Muscle of arm (tissue), 14 donors: ENCODE measurements at places on chromosomes 16 and 17.

GRCh38 chr16:6957681-6958080 is 375.0 kb upstream of the RBFOX1 start:
- no peak for DNase-seq

- DNase-seq: no peak
These were observed at the start of gene CD300LF for GRCh38 chr17:74712756-74713155. Gene CD300LF (minus strand): TSS chr17:74712923. CDS start chr17:74712866, 57 bp downstream.

DNA sequence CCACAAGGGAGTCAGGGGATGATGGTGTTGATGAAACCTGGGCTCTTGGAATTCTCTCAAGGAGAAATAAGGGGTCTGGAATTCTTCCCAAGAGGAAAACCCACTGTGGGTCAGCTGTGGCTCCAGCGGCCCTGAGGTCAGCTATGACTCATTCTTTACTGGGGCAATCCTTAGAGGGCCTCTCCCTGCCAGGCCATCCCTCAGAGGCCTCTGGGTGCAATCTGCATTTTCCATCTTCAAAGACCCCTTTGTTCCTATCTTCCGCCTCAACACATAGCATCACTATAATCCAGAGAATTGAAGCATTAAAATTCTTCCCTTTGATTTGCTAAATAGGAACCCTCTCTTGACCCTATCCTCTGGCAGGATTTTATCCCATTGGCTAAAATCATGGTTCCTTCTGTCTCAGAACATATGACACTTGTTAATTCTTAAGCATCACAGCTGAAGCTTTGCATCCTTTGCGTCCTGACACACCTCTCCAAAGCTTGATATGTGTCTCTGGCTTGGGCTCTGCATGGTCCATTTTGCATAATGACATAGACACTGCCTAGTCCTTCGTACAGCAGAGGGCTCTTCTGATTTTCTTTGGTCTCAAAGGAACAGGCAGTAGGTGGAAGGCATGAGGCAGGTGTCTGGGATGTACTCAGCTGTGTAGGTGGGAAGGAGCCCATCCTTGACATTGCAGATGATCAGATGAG is 4.4 kb upstream of the KRT37 start:
- no peak for DNase-seq

- peak; percentile 57 for DNase-seq
These were observed 38.0 kb upstream of the CPHXL start for GRCh38 chr16:75764154-75764768.

- no peak for DNase-seq
These were observed 114.7 kb downstream of the NOG start for GRCh38 chr17:56708220-56708558.

DNA sequence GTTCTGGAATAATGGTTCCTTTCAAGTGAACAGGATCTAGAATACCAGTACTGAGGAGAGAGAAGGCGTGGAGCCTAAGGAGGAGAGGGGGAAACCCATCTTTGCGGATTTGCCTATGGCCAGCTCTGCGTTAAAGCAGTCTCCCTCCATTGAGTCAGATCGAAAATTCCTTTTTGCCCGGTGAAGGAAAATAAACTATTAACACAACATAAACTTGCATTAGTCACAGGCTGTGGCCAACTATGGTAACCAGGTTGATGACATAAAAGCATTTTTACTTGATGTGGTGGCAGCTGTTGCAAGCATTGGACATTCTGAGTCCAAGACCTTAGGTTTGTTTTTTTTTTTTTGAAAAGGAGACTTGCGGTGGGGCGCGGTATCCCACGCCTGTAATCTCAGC is 8.9 kb downstream of the LDAF1 start:
- DNase-seq: no peak

DNA sequence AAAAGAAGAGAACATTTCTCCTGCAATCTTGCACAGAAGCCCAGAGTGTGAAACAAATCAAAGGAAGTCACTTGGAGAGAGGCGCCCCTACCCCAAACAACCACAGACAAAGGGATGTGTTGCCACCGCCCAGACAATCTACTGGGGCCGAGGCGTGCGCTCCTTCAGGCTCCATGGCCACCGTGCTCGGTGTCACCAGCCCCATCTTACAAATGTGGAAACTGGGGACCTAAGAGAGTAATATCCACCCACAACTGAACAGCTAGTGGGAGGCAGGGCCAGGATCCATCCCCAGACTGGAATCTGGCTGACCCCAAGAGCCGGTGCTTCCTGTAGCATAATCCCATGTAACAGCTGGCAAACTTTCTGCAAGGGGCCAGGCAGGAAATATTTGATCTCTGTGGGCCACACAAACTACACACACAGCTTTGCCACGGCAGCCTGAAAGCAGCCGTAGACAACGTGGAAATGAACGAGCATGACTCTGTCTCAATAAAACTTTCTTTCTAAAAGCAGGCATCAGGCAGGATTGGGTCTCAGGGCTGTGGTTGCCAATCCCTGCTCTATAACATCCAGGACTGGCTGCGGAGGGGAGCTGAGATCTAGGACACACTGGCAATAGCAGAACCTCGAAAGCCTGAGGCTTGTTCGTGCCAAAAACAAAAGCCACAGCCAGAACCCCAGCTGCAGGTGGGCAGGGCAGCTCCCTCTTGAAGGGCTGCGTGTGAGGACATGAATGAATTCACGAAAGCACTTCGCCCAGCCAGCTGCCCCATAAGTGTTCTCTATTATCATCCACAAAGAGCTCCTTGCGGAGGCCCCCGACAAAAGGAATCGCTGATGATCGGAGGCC is 26.6 kb upstream of the GINS2 start:
- peak; percentile 59 for DNase-seq

- DNase-seq: peak; percentile 63
These were observed at the start of gene IGF2BP1 for GRCh38 chr17:48997103-48997826. Gene IGF2BP1 (plus strand): TSS chr17:48997385. CDS start chr17:48997746, 361 bp downstream.

- DNase-seq: peak; percentile 10
These were observed 33.8 kb downstream of the ESRP2 start for GRCh38 chr16:68202091-68202519.

GRCh38 chr17:65294181-65294719 is 157.1 kb downstream of the RGS9 start:
- DNase-seq: peak; percentile 51

GRCh38 chr17:67378454-67379250 is 1.6 kb downstream of the PITPNC1 start:
- DNase-seq: peak; percentile 71

- no peak for DNase-seq
These were observed 1140.2 kb downstream of the CDH11 start for GRCh38 chr16:63981639-63982038.

- DNase-seq: no peak
These were observed 22.0 kb upstream of the ARL2BP start for GRCh38 chr16:57223057-57223456.

- no peak for DNase-seq
These were observed 46.5 kb downstream of the FAM222B start for GRCh38 chr17:28796062-28796461.

DNA sequence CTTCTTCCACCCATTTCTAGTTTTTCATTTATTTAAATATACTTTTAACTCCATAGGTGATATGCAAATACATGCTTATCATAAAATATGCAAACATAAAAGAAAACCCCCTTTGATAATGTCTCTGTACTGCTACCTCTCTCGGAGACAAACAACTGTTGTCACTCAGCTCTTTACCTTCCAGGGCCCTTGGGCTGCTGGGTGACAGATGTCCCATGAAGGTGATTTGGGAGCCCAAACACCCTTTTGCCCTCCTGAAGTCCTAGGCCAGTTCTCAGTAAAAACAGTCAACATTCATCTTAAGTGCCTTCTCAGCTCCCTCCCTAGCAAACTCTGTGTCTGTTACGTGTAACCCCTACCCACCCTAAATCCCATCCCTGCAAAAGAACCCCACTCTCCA is 37.5 kb downstream of the CHD9 start:
- DNase-seq: no peak

DNA sequence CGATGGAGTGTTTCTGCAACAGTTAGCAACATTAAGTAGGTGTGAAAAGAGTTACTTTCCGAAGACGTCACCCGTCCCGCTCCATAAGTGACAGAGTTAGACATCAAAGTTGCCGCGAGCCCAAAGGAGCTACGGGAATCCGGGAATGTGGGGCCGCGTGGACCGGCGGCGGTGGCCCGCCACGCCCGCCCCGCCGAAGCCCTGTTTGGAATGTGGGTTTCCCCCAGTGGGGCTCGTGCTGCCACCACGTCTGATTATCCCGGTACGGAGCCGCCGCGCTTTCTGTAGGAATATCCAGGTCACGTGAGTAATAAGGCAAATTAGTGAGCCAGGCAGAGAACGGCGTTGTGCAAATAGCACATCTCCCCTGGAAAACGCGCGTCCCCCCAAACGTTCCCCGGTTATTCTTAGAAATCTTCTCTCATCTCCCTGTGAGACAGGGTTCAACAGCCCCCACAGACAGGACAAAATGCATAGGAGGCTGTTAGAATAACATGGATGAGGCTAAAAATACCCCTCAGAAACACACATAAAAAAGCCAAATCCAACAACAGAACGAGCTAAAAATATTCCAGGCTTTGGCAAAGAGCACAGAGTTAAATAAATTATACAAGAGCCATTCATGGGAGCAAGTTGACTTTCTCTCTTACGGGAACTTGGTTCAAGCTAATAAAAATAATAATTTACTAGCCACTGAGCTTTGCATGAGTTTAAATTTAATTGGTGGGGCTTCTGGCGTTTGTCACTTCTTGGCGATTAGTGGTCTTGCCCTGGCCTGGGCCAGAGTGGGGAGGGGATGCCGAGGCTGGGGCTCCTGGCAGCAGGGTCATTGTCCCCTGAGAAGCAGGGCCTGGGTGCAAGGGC is 8.6 kb downstream of the BAHCC1 start:
- DNase-seq: no peak

GRCh38 chr17:9905902-9906301 is 831 bp upstream of the RCVRN start:
- DNase-seq: no peak

DNA sequence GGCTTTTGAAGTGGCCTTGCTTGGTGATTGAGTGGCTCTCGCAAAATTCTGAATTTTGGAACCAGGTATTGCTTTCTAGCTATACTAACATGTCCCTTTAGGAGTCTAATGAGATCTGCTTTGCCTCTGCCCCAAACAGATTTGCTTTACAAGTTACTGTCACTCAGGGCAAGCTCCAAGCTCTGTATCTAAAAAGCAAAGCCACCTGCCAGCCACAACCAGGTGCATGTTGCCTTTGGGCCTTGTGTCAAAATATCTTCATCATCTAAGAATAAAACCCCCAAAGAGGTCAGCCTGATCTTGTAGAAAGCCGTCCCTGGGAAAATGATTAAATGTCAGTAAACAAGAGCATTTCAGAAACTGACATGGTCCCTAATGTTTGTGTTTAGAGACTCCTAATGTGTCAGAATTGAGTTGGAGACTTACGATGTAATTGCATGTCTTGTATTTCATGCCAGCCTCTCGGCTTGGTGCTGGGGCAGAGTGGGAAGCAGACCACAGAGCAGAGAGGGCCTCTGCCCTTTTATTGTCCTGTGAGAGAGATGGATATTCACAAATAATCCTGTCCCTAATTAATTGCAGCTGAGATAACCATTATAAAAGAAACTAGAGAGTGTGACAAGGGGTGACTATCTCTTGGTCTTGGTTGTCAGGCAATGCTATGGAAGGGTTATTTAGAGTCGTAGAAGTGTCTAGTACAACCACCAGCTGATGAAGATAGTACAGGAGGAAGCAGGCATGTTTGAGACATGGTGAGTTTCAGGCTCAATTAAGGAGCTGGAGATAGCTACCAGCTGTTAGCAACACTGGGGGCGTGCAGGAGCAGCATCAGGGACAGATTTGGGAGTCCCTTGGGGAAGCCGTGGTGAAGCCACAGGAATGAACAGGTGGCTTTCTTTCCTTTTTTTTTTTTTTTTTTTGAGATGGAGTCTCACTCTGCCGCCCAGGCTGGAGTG is 90.7 kb downstream of the PITPNC1 start:
- no peak for DNase-seq

DNA sequence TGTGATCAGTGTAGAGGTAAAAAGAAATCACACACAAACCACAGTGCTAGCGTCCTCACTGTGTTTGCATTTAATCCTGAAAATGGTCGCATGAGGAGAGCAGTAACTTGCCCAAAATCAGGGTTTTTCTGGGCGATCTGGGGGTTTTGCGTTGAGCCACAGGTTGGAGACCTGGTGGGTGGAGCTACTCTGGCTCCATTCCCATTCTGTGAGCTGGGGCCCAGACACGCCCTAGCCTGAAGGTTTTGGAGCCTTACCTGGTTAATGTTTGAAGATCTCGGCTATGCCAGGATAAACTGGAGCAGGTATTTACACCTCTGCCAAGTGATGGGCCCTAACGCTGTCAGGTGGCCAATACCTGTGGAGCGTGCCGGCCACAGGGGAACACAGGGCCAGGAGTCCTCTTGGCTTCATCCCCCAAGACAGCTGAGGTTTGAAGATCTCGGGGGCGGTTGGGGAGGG is 48.4 kb downstream of the MPRIP start:
- no peak for DNase-seq

GRCh38 chr17:36913132-36913531 is 24.1 kb upstream of the LHX1 start:
- no peak for DNase-seq

- DNase-seq: no peak
These were observed 102.3 kb downstream of the KCNJ2 start for GRCh38 chr17:70271672-70272071.

DNA sequence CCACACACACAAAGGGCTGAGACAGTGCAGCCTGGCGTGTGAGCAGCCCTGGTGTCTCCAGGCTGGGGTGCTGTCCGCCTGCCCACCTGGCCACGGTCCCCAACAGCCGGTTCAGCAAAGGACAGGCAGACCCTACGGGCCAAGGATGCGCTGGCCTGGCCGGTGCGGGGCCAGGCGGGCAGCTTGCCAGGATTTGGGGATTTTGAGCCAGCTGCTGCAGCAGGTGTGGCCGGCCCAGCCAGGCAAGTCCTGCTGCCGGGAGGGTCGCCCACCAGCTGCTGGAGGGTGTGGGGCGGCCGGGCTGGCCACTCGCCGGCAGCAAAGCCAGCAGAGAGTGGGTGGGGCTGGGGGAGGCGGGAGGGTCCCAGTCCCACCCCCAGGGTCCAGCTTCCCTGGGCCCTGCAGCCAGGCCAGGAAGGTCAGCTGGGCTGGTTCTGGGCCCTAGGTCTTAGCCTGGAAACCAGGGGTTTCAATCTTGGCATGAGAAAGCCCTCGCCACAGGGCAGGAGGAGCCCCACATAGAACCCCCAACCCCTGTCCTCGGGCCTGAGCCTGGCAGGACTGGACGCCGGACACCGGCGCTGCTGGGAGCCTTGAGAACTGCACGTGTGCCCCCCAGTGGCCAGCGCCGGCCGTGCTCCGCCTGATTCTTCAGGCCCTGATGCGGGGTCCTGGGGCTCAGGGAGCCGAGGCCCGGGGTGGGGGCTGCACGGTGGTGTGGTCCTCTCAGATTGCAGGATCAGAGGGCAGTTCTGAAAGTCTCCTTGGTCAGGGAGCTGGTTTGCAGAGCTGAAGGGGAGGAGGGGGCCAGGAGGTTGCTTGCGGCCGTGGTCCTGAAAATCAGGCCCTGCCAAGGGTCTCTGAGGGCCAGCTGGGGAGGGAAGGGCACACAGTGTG is 17.6 kb upstream of the SSTR5 start:
- DNase-seq: no peak

GRCh38 chr17:66654764-66655163 is 180.2 kb upstream of the CACNG5 start:
- DNase-seq: no peak
